ENCODE measurements at places on chromosomes 6 and 20. TPM values are rescaled to one million over a fixed set of nuclear protein-coding genes. Genes with fewer than 3 reads are reported as not detected.

GRCh38 chr20:25659999-25660398 is 36.2 kb upstream of the NANP start:
- DNase-seq, result no peak

KIAA1755 gene
- 50.2 TPM for total RNA-seq

GRCh38 chr20:64112691-64113443 is 5.5 kb upstream of the NPBWR2 start:
- peak; percentile 81 for DNase-seq

GRCh38 chr6:11194356-11195218 is 37.9 kb downstream of the NEDD9 start:
- DNase-seq, result peak; percentile 65

GRCh38 chr20:34389206-34389953 is 26.3 kb downstream of the ITCH start:
- DNase-seq, result no peak

Measured in osteocyte (in vitro differentiated cells).